ENCODE measurements at places on chromosomes 5 and 9. TPM values are rescaled to one million over a fixed set of nuclear protein-coding genes. Genes with fewer than 3 reads are reported as not detected.

Gene FOXD1
- 0.35 TPM for polyA plus RNA-seq

- no peak for DNase-seq
Observed at GRCh38 chr9:109035684-109036423, 22.6 kb upstream of the CTNNAL1 start.

DNA sequence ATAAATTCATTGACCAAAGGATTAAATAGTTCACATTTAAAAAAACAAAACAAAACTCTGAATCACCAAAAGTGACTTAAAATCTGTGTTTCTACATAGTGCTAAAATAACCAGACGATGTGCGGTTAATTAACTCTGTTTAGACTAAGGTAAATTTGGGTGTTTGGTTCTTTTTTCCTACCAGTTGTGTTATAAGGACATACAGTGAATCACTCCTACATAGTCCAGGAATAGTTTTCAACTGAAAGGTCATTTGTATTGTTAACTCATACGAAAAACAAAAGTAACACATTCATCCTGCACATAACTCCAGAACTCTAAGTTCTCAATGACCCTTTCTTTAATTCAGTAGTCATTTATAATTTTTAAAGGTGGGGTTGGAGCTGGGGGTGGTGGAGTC lies 203.7 kb downstream of the GLIS3 start:
- no peak for DNase-seq

GRCh38 chr9:15738011-15738410 lies 185.2 kb downstream of the CCDC171 start:
- peak; percentile 54 for DNase-seq

GRCh38 chr9:68795411-68795810 lies 90.4 kb downstream of the PIP5K1B start:
- DNase-seq, result no peak

- DNase-seq, result no peak
Observed at GRCh38 chr5:136763548-136763947, 398.2 kb upstream of the TRPC7 start.

- no peak for DNase-seq
Observed at GRCh38 chr5:115607935-115608334, 5.7 kb upstream of the TICAM2 start.

Data from muscle of leg (tissue), 16 donors.